ENCODE measurements at places on chromosomes 16 and 17.
A peak's percentile ranks its signal among the peaks of the same experiment; 100 is the strongest.

GRCh38 chr16:14338969-14339368, 267.9 kb downstream of the MRTFB start:
- DNase-seq = no peak

- DNase-seq = no peak
Observed at GRCh38 chr16:81786868-81787267, 7.8 kb downstream of the PLCG2 start.

DNA sequence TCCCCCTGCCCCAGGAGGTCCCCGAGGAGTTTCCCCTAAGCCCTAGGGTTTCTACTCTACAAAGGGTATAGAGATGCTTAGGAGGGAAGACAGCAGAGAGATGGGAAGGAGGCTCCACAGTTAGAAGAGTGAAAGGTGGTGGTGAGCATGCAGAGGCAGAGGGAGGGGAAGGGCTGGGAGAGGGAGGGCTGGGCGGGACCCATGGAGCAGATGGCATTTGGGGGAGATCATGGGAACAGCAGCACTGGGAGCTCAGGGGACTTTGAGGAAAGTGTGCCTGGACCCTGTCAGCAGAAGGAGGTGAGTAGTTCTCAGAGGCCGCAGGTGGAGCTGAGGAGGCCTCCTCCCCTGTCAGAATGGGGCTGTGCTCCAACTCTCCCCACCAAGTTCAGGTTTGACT, 650 bp upstream of the OTOP3 start:
- DNase-seq = no peak

GRCh38 chr17:32265192-32265923, at the start of gene RHBDL3:
Gene RHBDL3 (plus strand): TSS chr17:32265832. CDS start chr17:32266190, 358 bp downstream.
- no peak for DNase-seq

DNA sequence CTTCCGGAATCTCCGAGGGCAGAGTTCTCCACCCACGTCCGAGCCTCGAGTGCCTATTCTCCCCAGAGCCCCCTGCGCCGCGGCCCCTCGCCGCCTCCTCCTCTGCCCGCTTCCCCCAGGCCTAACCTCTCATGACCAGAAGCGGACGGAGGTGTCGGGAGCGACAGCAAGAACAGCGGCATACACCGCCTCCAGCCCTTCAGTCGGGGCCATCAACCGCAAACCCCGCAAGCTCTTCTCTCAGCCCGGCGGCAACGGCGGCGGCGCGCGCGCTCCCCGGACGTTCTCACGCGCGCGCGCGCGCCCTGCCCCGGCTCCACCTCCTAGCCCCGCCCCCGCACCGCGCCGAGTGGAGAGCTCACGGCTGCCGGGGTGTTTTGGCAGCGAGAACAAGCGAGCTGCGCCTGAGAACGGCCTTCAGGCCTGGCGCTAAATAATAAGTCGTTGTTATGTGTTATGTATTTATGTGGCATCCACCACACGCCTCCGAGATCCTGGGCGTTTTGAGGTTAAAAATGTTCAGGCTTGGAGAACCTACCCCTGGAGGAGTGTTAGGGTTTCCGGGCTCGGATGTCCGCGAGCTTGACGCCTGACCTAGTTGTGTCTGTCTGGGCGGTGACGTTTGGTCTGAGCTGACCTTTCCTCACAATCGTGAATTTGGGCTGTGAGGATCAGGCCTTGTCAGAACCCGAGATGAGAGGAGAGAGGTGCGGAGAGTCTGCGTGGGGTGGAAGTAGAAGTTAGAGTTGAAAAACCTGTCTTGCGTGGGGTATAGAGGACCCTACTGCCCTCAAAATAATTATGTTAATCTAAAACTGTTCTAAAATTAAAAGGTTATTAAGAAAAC, at the start of gene RNFT1:
RNFT1 (minus strand) TSS at position 259 of the 847 bp plus-strand sequence; CDS start at position 182, 77 bp downstream.
- DNase-seq = peak; percentile 32

GRCh38 chr16:75250809-75251279, 580 bp downstream of the BCAR1 start:
- no peak for DNase-seq

DNA sequence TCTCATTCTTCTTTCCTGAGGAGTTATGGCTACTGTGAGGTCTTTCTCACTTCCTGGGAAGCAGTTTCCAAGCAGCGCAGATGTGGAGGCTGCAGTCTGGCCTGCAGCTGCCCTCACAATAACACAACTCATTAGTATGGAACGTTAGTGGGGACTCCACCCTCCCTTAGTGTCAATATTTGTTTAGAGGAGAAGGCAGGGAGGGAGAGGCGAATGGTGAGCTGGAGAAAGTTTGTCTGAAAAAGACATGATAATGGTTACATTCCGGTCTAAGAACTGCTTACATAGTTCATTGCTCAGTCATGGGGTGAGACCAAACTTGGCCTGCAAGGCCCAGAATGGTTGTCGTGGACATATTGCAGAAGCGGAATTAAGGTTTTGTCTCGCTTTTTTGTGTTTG, 170.2 kb downstream of the HS3ST3B1 start:
- DNase-seq = peak; percentile 30

DNA sequence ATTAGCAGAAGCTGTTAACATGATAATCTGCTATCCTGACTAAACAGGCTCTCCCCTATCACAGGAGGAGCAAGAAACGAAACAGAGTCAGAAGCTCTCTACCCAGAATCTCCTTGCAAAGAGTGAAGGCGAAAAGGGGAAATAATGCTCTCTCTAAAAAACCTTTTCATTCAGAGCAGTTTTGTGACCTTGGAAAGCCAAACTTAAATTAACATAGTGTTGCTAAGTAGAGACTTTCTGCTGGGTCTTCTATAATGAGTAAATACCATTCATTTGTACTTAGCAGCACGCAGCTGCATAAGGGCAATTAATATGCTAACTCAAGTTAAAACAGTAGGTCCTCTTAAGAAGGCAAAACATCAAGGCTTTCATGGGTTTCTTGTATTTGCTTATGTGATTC, 101.7 kb upstream of the GPR139 start:
- DNase-seq = no peak

- DNase-seq = no peak
Observed at GRCh38 chr17:29250666-29251065, 4.0 kb downstream of the CRYBA1 start.

GRCh38 chr16:19113577-19114358, at the start of gene ITPRIPL2:
Gene ITPRIPL2 (plus strand): TSS chr16:19113964. CDS start chr16:19114462, 498 bp downstream.
- peak; percentile 84 for DNase-seq

DNA sequence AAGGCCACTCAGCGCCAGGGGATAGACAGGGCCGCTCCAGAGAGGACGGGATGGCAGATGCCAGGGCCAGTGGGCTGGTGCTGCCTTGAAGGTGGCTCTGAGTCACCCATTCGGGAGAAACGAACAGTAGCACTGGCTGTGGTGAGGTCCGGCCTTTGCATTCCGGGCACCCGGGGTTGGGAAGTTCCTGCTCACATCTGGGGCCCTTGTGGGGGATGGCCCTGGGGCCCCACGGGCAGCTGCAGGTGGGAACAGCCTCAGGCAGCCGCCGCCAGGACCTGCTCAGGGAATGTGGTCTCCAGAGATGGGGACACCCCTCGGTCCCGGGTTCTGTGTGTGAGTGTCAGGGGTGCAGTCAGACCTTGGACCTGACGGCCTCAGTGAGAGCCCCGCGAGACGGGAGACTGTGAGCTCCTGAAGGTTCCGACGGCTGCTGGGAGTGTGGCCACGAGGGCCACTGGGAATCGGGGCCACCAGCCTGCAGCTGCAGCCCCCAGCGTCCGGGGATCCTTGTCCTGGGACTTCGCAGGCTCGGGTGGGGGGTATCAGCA, 1.4 kb downstream of the CBFA2T3 start:
- DNase-seq = no peak

DNA sequence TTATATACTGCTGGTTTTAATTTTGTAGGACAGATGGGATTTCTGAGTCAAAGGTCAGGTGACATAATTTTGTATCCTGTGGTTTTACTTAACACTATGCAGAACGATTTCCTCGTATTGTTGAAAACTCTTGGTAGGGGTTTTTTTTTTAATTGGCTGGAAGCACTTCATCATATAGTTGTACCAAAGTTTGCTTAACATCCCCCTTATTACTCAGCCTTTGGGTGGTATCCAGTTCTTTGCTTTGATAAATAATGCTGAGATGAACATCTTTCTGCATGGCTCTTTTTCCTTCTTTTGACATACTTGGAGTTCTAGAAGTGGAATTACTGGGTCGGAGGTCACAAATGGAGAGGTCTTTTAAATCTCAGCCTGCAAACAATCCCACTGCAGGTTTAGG, 419.1 kb downstream of the MAF start:
- no peak for DNase-seq

DNA sequence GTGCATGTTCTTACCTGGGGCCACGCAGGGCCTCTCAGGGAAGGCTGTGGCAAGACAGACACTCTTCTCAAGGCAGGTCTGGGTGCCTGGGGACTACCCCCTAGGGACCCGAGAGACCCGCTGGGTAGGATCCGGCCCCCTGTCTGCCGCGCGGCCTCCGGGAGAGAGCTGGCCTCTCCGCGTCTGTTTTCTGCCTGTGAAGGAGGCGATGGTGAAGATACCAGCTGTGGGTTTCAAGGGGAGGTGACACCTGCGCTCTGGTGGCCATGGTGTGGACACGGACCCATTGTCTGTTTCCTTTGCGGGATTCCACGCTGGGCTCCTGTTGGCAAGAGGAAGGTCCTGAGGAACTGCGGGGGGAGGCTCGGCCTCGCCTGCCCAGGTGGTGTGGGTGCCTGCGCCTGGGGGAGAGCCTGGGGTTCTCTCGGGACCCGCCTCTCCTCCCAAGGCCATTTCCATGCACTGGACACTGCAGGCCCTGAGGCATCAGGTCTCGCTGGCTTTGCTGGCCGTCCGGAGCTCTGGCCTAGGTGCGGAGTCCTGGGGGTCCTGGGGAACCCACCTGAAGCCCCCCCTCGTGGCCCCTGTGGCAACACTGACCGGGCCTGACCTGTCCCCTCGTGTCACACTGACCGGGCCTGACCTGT, 12.2 kb upstream of the METRNL start:
- no peak for DNase-seq

- no peak for DNase-seq
Observed at GRCh38 chr17:42422412-42422957, 571 bp downstream of the CAVIN1 start.

GRCh38 chr17:12320286-12320685, 299.6 kb downstream of the MAP2K4 start:
- DNase-seq = no peak

DNA sequence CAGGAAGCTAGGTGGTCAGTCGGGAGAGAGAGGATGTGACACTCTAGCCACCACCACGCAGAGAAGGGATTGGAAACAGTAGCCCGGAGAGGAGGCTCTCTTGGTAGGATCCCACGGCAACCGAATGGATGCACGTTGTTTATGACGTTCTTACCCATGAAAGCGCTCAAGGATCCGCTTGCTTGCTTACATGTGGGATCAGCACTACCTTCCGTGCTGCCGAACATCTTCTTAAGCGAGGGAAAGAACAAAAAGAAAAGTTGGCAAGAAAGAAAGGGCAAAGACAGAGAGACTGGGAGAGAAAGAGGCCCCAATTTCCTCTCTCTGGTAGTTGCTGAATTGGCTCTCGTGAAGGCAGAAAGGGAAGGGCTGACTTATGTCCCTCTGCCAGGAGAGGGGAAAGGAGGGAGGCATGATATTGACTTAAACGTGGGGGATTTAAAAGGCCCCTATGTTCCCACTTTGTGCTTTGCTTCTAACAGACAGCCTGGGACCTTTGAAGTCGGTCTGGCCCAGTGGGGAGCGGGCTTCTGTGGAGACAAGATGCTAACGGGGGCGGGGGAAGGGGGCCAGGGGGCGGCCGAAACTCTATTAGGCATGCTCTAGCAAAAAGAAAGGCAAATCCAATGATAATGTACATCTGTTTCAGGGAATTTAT, 35.4 kb downstream of the SNX20 start:
- DNase-seq = no peak

GRCh38 chr17:55360971-55361370, 60.7 kb downstream of the MMD start:
- DNase-seq = no peak

DNA sequence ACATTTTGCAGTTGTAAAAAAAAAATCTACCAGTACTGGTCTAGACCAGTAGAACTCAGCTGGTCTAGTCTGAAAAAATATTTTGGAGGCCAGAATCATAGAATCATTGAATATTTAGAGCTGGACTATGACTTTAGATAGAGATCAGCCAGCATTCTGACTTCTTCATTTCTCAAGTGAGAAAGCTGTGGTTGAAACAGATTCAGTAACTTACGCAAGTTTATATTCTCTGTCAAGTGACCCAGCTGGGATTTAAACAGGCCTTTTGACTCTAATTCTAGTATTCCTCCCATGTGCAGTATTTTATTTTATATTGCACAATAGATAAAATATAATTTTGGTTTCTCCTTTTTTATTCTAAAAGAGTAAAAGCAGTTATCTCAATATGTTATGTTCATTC, 4.9 kb downstream of the TNRC6A start:
- DNase-seq = no peak

- peak; percentile 62 for DNase-seq
Observed at GRCh38 chr17:75404223-75404730, 1.2 kb downstream of the GRB2 start.

DNA sequence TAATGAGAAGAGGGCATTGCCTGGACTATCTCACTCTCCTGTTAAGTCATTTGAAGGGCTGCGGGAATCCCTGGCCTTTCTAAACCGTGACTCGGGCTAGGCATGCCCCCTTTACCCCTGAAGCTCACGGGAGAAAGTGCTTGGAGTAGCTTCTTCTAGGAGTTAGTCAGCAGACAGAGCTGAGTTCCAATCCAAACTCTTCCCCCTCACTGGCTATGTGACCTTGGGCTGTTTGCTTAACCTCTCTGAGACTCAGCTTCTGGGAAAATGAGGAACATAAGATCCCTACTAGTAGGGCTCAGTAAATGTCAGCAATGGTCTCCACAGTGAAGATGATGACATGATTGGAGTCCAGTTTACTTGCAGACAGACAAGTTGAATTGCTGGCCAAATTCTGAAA, 5.7 kb upstream of the B9D1 start:
- DNase-seq = no peak

DNA sequence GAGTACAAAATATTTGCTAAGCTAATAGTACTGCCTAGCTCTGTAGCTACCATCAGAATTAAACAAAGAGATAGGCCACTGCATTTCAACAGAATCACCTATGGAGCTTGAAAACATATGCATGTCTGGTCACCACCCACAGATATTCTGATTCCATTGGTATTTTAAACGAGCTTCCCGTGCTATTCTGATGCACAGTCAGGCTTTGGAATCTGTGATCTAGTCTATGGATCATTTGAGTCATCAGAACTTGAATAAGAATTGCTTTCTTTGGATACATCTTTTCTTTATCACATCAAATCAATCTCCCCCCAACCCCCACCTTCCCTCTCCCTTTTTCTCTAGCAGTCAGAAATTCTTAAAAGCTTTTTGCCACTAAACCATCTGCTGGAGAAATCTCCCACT, 124.7 kb downstream of the NPIPB5 start:
- DNase-seq = no peak

DNA sequence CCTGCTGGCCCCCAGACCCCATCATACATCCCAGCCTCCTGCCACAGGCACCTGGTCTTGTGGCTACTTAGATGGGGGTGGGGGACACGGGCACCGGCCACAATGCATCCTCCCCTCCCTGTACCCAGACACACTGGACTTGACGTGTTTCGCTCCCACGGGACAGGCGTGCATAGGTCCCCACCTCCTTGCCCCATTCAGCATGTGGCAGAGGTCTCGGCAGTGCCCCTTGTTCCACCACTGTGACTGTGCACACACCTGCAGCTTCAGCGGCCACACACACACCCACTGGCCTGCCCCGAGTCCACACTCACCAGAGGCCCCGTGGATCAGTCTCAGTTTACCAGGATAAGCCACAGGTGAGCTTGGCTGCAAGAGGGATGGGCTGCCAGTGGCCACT, 109.6 kb downstream of the ENGASE start:
- no peak for DNase-seq

GRCh38 chr17:65741710-65742109, 180.3 kb upstream of the AXIN2 start:
- DNase-seq = no peak
